Activated naive CD4-positive, alpha-beta T cell treated with Interleukin-2 at 50 U/mL for 16 hours (primary cell): ENCODE measurements at places on chromosomes 4 and X.

DNA sequence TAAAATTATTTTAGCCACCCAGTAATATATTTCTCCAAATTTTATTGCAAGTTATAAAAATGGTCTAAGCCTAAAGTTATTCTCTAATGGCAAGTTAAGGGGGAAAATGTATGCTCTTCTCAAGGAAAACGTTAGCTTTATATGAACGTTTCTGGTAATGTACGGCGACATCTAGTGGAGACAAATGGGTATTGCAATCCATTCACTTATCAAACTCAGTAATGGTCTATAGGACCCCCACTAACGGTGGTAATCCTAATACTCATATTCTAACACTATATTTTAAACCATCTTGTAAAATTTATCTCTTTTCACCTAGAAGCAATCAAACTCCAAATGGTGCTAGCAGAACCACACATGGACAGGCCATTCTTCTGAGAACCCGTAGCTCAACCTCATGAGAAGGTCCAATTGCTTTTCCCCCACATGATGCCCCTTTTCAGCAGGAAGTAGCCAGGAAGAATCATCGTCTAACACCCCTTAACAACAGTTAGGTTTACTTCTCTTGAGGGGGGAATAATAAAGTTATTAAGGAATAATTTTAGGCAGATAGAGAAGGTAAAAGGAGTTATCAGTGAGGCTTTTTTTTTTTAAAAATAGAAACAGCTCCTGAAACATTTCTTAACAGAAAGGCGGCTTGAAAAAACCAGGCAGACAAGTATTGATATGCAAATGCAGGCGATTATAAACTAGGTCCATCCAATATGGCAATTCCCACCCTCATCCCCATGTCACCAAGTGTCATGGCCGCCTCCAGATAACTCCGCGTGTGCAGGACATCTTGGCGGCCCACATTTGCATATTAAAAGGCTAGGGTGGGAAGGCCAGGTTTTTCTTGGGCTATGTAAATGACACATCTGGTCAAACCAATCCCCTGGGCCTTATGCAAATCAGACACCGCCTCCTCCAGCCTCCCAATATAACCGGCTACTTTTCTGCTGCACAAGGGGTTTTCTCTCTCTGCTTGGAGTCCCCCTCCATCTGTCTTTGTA, 35.0 kb downstream of the NUDT11 start:
- DNase-seq = no peak

DNA sequence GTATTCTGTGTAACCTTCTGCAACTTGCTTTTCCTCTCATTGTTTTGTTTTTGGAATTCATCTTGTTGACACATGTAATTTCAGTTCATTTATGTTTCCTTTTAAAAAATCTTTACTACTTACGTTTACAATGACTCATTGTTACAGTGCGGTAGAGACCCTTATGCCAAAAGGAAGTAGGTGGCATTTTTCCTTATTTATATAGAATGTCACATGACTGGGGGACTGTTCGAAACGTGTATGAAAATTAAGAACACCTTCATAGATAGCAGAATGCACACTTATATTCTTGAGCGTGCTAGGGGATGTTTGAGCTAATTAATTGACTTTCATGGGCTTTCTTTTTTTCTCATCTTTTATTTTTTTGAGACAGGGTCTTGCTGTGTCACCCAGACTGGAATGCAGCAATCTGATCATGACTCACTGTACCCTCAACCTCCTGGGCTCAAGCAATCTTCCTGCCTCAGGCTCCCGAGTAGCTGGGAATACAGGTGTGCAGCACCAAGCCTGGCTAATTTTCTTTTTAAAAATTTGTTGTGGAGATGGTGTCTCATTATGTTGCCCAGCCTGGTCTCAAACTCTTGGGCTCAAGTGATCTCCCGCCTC, 7.3 kb downstream of the REPS2 start:
- DNase-seq = no peak

GRCh38 chr4:141020801-141021261, 112.4 kb downstream of the RNF150 start:
- no peak for DNase-seq

DNA sequence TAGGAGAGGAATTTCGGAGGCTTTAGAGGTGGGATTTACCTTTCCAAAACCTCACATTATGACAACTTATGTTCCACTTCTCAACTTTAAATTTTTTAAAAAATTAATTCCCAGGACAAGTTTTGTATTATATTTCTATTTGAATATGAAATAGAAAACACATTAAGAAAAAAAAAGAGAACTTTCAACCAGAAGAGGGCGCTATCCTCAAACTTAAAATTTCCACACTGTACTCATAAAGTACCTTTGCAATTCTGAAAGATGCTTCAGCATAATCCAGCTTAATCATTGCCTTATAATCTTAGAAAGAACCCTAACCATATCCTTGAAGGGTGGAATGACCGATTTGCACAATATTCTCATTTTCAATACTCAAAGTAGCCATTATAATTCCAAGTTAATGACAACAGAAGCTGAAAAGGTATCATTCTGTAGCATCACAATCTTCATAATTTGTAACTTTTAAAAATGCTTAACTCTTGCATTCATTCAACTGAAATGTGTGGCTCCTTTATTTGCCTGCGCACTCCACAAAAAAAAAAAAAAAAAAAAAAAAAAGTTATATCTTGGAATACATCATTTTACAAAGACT, 158.0 kb downstream of the KCNIP4 start:
- DNase-seq = no peak

DNA sequence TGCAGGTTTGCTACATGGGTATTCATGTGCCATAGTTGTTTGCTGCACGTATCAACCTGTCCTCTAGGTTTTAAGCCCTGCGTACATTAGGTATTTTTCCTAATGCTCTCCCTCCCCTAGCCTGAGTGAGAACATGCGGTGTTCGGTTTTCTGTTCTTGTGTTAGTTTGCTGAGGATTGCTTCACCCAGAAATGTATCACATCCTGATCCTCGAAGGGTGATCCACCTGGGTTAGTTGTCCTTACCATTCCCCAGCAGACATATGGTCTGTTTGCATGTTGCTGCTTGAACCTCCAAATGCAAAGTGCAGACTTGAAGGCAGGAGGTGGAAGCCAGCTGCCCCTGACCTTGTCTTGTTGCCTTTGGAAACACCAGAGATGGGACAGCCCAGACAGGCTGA, 161.5 kb upstream of the WDR1 start:
- no peak for DNase-seq

- no peak for DNase-seq
Observed at GRCh38 chr4:23733476-23733875, 156.4 kb downstream of the PPARGC1A start.

DNA sequence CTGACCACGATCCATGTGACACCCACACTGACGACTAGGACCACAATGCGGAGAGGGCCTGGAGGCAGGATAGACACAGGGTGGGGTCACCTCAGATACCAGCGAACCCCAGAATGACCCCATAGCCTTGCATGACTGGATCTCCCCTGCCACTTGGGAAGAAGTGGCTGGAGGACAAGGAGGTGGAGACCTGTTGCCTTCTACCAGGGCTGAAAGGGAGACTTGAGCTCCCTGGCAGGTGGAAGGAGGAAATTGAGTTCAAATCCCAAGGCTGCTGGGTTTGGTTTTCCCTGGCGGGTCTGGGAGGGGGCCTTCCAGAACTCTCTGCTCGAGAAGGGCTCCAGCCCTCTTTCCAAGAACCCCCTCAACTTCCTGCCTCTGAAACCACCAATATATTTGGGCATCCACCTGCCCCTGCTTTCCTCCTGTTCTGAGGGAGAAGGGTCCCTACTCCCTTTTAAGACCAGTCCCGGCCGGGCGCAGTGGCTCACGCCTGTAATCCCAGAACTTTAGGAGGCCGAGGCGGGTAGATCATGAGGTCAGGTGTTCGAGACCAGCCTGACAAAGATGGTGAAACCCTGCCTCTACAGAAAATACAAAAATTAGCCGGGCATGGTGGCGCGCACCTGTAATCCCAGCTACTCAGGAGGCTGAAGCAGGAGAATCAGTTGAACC, 3.0 kb downstream of the FAM3A start:
- DNase-seq = no peak
